EH (cell line): ENCODE measurements at places on chromosomes 1 and 21.
A peak's percentile ranks its signal among the peaks of the same experiment; 100 is the strongest.

DNA sequence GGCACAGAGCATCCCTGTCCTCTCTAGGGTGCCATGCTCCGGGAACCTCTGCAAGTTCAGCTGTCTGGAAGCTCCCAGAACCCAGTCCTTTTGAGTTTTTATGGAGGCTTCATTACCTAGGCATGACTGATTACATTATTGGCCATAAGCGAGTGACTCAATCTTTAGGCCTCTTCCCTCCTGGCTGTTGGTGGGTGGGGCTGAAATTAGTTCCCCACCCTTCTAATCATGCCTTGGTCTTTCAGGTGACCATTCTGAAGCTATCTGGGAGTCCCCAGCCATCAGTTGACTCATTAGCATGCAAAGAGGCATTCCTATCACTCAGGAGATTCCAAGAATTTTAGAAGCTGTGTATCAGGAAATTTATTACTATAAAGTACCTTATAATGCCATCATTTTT, 46.6 kb downstream of the WLS start:
- DNase-seq: no peak

GRCh38 chr1:246270236-246270635, 236.8 kb downstream of the SMYD3 start:
- DNase-seq: no peak

DNA sequence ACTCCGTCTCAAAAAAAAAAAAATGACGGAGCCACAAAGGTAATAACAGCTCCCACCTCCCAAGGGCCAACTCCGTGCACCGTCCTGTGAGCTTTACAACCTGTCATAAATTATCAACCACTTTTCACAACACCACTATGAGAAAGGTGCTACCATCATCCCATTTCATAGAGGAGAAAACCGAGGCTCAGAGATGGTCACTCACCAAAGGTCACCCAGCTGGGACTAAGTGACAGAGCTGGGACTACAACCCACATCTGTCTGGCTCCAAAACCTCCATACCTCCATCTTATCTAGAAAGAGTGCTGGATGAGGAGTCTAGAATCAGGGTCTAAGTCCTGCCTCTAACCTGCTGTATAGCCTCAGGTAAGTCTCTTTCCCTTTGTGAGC, 43.6 kb upstream of the ECE1 start:
- DNase-seq: no peak

GRCh38 chr1:4404854-4405590, 249.4 kb upstream of the AJAP1 start:
- DNase-seq: no peak

- DNase-seq: no peak
Measured at GRCh38 chr21:31517664-31518414, 141.7 kb upstream of the SOD1 start.

DNA sequence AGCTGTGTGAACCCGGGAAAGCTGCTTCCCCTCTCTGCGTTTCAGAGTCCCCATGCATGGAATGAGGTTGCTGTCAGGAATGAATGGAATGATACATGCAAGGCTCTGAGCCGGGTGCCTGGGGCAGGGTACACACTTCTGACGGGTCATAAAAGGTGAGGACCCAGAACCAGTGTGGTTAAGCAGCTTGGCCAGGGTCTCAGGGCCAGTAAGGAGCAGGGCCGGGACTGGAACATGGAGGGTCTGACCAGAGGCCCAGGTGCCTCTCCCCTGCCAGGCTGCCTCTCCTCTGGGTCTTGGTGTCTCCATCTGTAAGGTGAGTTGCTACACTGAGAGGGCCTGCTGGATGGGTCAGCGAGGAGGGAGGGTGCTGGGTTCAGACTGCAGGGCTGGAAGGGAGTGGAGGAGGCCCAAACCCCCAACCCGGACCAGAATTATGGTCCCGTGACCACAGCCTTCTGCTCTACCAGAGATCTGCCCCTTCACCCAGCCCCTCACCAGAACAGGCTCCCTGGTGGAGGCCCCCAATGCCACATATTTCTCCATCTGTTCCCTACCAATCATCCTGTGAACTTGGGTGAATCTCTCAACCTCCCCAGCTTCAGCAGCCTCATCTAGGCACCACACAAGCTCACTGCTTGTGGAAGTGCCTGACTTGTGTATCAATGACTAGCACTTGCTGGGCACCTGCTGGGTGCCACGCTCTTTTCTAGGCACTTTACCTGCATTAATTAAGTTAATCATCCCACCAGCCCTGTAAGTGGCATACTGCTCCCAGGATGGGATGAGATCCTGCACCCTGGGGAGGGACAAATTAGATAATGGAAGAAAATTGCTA, 16.2 kb upstream of the LRP8 start:
- peak; percentile 73 for DNase-seq

DNA sequence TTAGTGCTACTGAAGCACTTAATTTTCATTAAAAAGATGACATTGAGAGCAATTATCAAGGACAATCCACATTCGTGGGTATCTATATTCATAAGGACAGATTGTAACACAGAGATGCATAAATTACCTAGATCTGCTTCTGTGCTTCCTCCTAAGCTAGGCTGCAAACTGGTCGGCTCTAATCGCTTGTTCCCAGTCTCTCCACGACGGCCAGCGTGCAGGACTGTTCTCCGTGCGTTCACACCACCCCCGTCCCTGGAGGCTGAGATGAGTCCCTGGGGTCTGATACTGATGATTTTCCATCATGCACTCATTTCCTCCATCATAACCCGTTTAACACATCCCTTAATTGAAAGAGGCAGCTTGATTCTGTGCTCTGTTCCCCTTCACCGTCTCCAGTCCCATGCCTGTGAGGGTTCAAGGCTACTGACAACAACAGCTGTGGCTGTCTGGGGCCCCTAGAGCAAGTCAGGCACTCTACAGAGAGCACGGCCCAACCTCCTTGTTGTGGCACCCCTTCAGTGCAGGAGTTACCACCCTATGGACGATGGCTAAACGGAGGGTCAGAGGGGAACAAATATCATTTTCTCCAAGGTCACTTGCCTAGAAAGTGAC, 469.6 kb downstream of the NPHP4 start:
- no peak for DNase-seq
